Natural killer cell treated with Interleukin-12 subunit alpha and Interleukin-12 subunit beta and Interleukin-15 and Interleukin-18, amount 100 ng/mL, for 72 hours (primary cell): ENCODE measurements at places on chromosomes 13 and 19. TPM values are rescaled to one million over a fixed set of nuclear protein-coding genes. Genes with fewer than 3 reads are reported as not detected.
A peak's percentile ranks its signal among the peaks of the same experiment; 100 is the strongest.

DNA sequence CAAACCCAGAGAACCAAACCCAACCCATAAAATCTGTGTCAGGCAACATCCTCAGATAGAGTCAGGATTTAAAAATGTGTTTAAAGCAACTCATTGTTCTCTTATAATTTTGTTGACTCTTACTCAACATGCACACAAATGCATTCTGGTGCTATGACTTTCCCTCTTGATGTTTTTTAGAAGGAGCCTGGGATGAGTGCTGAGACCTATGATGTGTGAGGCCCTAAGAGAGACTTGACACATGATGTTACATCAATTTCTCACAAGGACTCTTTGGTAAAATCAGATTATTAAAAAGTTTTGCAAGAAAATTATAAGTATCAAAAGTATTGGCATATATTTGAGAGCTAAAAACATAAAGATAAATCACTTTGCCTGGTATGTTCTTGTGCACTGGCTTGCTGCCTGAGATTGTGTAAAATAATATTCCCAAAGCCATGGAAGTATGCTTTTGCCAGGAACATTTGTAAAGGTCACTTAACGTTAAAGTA lies 173.9 kb downstream of the DCLK1 start:
- no peak for DNase-seq

- no peak for DNase-seq
These were observed 134.9 kb downstream of the FGF9 start for GRCh38 chr13:21805733-21806132.

DNA sequence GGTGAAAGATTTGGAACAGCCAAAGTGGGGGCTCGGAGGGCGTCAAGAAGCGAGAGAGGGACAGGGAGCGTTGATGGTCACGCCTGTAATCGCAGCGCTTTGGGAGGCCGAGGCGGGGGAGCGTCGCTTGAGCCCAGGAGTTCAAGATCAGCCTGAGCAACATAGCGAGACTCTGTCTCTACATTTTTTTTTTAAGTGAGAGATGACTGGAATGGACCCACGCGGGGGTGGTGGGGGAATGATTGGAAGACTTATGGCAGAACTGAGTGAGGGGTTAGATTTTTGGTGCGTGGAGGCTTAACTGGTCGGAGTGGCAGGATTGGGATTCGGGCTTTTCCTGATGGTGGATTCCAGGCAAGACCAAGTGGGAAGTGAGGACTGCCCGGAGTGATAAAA lies 725 bp downstream of the PSMD8 start:
- no peak for DNase-seq

GRCh38 chr19:2332341-2333026 lies 4.0 kb downstream of the SPPL2B start:
- DNase-seq, result no peak

GRCh38 chr13:114164053-114164452 lies 15.0 kb upstream of the CFAP97D2 start:
- no peak for DNase-seq

DNA sequence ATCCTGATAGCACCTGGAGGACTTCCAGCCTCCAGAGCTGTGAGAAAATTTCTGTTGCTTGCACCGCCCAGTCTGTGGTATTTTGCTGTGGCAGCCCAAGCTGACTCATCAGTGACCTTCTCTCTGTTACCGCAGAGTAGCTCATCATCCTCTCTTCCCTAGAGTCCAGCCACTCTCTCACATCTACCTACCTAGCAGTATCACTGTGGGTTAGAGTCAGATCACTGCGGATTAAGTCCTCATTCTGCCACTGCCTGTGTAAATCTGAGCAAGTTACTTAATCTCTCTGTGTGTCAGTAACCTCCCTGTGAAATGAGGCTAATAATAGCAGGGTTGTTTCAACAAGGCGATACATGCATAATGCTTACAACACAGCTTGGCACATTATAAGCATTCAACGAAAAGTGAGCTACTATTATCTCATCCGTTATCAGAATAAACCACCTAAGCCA lies 40.3 kb upstream of the USPL1 start:
- DNase-seq, result peak; percentile 74

Gene NANOS3
- total RNA-seq, result 0.95 TPM

GRCh38 chr19:46659151-46660007 lies 1.6 kb downstream of the DACT3 start:
- no peak for DNase-seq

Gene HS6ST3
- not detected for total RNA-seq

DNA sequence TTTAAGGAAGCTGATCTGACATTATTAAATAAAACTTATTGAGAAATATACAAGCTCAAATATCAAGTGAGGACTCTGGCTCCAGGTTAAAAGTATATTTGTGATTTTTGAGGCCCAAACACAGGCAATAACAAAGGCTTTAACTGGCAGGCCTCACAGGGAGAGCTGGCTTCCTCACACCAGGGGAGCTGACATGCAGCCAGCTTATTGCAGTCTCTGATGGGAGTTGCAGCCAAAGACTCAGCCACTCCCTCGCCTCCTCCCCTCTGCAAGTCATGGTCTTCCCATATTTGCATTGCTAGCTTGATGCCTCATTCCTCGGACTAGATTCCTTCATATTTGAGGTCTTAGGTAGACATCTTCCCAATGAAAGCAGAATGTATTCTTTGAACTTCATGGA lies 647.1 kb upstream of the SLITRK6 start:
- no peak for DNase-seq

DNA sequence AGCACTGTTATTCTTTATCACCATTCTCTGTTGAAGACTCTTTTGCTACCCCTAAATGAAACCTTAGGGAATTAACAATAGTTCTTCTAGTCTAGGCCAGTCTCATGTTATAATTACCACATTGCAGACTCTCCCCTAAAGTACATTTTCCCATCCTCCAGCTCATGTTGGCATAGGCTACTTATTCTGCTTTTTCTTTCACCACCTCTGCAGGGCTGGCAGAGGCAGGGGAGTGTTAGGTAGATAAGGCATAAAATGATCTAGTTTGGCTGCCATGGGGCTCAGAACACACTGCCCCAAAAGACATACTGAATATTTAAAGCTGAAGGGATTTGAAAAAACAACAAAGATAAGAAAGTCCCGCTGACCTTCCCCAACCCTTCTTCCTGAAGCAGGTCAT lies 82.7 kb upstream of the RFC3 start:
- DNase-seq, result no peak

- DNase-seq, result no peak
These were observed 130.1 kb downstream of the RGCC start for GRCh38 chr13:41587490-41587889.

- DNase-seq, result peak; percentile 61
These were observed 55.5 kb downstream of the CYSLTR2 start for GRCh38 chr13:48709213-48709612.

- no peak for DNase-seq
These were observed 153.6 kb downstream of the KCTD15 start for GRCh38 chr19:33950091-33950750.

- no peak for DNase-seq
These were observed 343.9 kb downstream of the TBC1D4 start for GRCh38 chr13:75137911-75138571.

DNA sequence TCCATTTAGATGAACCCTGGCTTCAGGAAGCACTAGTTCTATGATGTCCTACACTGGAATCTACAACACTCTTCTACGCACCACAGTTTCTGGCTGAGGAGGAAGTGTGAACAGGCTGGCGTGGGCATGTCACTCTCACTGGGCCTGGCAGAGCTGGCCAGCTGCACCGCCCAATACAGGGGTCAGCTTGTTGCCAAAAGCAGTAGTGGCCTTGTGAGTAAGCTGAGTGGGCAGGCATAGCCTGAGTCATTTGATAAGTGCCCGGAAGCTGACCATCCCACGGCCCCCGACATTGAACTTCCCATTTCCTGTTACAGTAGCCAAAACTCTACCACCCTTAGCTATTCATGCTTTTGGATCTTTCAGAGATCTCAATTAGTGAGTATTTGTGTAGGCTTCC lies 240.9 kb upstream of the SERP2 start:
- no peak for DNase-seq

Gene MBD3L3
- not detected for total RNA-seq

GRCh38 chr19:8110931-8111330 lies 38.5 kb downstream of the FBN3 start:
- peak; percentile 58 for DNase-seq

Gene PLK5
- total RNA-seq, result not detected

DNA sequence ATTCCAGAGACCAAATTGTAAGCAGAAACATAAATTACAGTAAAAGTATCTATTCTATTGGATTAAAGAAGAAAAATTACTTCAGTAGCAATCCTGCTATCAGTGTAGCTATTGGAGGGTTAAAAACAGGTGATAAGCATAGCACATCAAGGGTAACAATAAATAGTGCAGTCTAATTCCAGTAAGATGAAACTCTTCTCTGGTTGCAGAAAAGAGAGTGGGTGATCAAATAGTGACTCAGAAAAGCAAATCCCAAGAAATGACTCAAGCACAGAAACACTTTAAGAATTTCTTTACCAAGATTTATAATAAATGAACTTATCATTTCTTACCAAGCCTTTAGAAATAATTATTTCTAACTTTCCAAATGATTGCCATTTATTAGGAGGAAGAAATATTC lies 135.7 kb downstream of the LMO7 start:
- DNase-seq, result no peak

- DNase-seq, result no peak
These were observed 31.1 kb downstream of the OPA3 start for GRCh38 chr19:45553464-45553863.

- no peak for DNase-seq
These were observed 1.4 kb upstream of the MEGF8 start for GRCh38 chr19:42323852-42324654.

Gene CLASRP
- total RNA-seq, result 147 TPM

Gene RNF17
- total RNA-seq, result not detected

GRCh38 chr19:54662730-54663129 lies at the start of gene LILRB4:
Gene LILRB4 (plus strand): TSS chr19:54662985. CDS start chr19:54663034, 49 bp downstream.
- no peak for DNase-seq

GRCh38 chr19:12350185-12350889 lies 15.1 kb downstream of the ZNF442 start:
- no peak for DNase-seq

- DNase-seq, result no peak
These were observed 95.5 kb upstream of the SERP2 start for GRCh38 chr13:44278166-44278565.

Gene CYP2A6
- total RNA-seq, result not detected

Gene NRTN
- total RNA-seq, result not detected

Gene ATP4B
- not detected for total RNA-seq

GRCh38 chr13:41937388-41937787 lies 23.5 kb downstream of the VWA8 start:
- no peak for DNase-seq

GRCh38 chr19:4583961-4584669 lies 24.6 kb upstream of the SEMA6B start:
- DNase-seq, result no peak

Gene RAB3A
- total RNA-seq, result 3.9 TPM

GRCh38 chr13:111927181-111927540 lies 139.8 kb upstream of the SOX1 start:
- DNase-seq, result no peak

DNA sequence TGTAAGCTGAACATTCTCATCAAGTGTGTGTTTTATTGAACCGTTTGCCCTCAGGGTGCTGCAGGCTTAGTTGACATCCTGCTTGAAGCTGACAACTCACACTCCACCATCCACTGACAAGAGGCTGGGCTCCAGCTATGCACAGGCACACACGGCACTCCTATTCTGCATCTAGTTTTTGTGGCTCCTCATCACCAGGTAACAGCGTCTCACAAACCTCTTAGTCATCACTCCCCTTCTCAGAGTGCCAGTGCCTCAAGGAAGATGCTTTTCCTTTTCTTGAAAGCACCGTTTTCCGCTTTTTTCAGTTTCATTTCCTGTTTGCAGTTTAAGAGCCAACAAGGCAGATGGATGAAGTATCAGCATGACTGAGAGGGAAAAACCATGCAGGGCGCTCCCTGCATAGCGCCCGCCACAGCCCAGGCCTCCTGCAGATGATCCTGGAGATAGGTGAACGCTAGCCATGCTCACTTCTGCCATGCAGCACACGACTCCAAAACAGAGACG lies 491.2 kb downstream of the COG6 start:
- no peak for DNase-seq

DNA sequence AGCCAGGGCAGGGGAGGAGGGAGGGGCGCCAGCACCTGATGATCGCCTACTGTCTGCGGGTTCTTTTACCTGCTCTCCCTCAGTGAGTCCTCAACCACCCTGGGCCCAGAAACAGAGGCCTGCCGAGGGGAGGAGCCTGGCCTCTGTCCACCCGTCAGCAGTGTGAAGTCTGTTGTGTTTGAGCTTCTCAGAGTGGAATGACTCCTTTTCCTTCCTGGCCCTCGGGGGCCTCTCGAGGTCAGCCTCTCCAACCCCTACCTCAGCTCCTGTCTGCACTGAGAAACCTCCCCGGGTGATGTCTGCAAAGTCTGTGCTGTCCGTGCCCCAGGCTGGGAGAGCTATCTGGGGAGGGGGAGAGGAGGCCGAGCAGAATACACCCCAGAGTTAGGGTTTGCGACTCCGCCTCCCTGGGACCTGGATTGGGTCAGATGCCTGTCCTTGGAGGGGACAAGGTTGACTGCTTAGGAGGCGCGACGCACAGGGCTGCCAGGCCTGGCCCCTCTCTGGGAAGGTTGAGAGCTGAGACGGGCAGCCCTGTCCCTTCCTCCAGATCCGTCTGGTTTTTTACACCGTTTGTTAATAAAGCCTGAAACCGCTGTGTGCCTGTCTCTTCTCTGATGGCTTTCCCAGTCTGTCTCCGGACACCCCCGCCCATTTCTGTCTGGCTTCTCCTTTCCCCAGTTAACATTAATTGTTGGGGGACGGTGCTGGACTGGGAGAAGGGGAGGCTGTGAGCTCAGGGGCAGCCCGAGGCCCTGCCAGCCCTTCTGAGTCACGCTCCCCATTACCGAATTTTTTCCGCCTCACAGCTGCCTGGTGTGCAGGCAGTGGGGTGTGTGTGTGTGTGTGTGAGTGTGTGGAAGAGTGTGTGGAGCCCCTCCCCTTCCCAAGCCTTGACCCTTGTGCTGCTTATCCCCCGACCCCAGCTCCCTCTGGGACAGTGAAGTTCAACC lies 989 bp upstream of the SSC5D start:
- no peak for DNase-seq
